ENCODE measurements at places on chromosomes 6 and 20.
A peak's percentile ranks its signal among the peaks of the same experiment; 100 is the strongest.

GRCh38 chr20:44349349-44349748, 6.2 kb upstream of the HNF4A start:
- no peak for DNase-seq

GRCh38 chr6:151729829-151730495, 77.5 kb upstream of the ESR1 start:
- DNase-seq: no peak

GRCh38 chr6:111734068-111735061, 128.7 kb upstream of the TRAF3IP2 start:
- no peak for DNase-seq

DNA sequence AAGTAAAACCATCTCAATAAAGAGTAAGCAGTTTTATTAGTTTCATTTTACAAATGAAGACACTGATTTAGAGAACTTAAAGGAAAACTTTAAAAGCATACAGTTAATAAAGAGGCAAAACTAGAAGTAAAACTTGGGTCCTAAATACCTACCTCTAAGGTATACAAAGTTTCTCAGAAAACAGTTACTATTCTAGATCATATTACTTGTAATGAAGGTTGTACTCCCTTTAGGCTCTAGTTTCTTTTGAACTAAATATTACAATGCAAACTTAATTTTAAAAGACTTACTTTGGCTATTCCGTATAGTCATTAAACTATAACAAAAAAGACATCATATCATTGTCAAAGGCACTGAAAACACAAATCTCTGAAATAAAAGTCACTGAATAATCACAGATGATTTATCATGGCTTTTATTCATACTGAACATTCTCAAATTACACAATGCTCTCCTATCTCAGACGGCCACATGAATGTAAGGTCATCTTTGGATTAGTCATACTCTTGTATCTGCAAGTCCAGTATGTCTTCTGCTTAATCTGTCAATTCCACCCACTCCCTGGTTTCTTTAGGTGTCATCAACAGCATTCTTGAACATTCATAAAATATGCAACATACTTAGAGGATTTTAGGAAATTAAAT, 361.6 kb upstream of the RUNX2 start:
- no peak for DNase-seq

GRCh38 chr6:31947070-31947675, 1.3 kb downstream of the CFB start:
- no peak for DNase-seq

GRCh38 chr6:154792761-154793160, 59.5 kb downstream of the SCAF8 start:
- no peak for DNase-seq

DNA sequence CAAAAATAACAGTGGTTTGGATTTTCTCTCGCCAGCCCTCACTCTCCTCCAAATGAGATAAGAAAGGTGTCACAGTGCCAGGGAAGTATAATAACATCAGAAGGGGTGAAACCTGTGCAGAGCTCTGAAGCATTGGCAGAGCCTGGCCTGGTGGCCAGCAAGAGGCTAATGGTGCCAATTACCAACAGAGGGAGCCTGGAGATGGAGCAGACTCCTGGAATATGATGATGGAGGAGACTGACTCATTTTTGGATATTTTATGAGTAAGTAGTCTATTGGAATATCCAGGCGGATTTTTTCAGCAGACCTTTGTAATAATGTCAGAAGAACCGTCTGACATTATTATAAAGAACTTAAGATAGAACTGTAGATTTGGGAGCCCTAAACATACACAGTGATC, 442.6 kb upstream of the MARCKS start:
- no peak for DNase-seq

DNA sequence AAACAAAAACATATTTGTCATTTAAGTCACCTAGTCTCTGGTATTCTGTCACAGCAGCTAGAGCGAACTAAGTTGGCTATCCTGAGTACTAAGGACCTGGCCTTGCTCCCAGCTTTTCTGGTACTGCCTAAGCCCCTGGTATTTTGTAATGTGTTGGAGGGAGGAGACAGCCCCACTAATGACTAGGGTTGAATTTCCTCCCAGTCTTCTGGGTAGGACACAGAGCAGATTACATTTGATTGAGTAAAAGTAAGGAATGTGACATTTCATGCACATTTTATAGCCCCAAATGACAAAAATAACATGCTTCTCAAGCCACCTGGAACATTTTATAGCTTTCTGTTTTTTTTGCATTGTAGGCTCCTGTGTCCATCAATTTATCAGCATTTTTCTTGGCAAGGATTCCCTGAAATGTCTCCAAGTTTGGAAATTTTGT, 47.9 kb upstream of the DDR1 start:
- DNase-seq: no peak

DNA sequence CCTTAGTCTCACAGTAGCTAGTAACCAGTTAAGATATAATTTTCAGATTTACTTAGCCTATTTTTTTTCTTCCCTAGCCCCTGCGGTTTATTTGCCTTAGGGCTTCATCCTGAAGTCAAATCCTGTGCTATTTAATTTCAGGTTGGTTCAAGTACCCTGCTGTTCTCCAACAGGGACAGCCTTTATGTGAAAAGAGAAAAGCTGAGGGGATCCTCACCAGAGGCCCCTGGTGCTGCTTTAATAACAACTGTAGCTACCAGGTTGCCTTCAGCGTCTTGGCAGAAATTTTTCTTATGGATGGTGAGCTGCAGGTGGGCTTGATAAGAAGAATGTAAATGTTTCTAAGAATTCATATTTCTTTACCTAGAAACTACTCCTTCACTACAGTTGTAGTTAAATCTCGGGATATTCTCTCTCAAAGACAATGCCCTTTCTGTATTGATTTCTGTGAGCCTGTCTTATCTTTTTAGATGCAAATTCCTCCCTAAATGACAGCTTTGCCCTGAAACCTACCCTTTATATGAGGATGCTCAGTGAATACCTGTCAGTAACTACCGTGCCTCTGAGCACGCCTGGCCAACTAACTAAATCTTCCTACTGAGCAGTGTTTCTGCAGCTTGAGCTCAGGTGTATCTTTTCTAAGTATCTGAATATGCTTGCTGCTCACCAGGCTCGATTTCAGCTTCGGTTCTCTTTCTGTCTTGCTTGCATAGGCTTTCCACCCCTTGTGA, 320.5 kb downstream of the MMUT start:
- no peak for DNase-seq

DNA sequence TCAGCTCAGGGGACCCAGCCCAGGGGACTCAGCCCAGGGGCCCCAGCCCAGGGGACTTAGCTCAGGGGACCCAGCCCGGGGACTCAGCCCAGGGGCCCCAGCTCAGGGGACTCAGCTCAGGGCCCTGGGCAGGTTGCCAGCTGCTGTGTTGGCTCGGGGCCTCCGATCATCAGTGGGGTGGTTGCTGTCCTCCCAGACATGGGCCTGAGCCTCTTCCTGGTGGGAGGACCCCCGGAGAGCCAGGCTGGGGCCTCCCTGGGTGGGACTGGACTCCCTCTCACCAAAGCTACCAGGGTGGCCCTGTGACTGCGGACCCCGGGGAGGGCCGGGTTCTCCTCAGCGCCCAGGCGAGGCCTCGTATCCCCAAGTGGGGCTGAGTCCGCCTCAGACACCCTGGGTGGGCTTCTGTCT, 4.4 kb downstream of the COL20A1 start:
- DNase-seq: peak; percentile 74

DNA sequence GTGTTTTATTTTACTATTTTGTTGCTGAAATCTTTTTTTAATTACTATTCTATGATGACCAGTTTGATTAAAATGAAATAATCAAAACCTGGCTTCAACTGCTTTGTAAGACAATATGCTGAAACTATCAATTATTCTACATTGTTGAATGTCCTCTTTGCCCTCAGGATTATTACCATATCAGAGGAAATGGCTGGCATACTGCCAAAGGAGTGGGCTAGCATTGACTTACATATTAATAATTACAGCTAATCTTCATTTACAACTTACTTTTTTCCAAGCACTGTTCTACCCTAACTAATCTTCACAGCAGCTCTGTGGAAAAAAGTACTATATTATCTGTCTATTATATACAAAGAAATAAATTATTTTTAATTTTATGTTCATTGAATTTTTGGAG, 560.5 kb downstream of the BCKDHB start:
- no peak for DNase-seq

DNA sequence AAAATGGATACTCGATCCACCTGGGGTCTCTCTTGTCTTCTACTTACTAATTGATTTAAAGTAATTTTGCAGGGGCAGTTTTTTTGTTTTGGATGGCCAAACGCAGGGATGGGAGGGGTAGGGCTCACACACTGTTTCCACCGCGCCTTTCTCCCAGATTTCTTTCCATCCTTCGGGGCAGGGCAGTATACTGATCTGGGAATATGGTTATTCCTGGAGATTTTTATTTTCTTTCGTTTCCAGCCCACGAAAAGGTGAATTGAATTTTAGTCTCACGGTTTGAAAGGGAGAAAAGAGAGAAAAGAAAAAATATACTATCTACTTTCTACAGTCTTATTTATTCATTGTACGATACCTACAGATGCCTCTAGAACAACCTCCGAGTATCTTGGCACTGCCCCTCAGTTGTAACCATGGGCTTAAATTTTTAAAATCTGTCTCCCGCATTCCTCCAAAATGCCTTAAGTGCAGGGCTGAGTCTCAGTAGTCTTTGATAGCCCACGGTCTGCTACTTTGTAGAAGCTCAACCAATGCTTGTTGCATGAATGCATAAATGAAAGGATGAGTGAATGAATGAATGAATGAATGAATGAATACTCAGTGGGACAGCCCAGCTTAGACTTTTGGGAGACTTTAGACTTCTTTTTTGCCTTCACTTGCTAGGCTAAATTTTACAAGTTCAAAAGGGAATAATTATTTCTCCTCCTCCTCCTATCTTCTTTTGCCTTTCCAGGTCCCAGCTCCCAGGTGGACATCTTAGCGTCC, 18.1 kb upstream of the TRIM27 start:
- no peak for DNase-seq
